ENCODE measurements at places on chromosomes 5 and 9. TPM values are rescaled to one million over a fixed set of nuclear protein-coding genes. Genes with fewer than 3 reads are reported as not detected.

The LHX3 gene
- not detected for total RNA-seq

The FCN1 gene
- total RNA-seq = 31.5 TPM

The TSC1 gene
- total RNA-seq = 50.8 TPM

The PCDHA3 gene
- 0.31 TPM for total RNA-seq

The SLC6A19 gene
- total RNA-seq = 0.06 TPM

The SPINK4 gene
- total RNA-seq = not detected

The CCL28 gene
- 7.7 TPM for total RNA-seq

The SARDH gene
- total RNA-seq = 7.3 TPM

The TERT gene
- not detected for total RNA-seq

The PCDHGC5 gene
- total RNA-seq = 2.7 TPM

The TSTD2 gene
- total RNA-seq = 26.6 TPM

The WNT8A gene
- total RNA-seq = not detected

The CTNNAL1 gene
- total RNA-seq = 53.9 TPM

Data from lung (tissue), 17 donors.